ENCODE measurements at places on chromosomes 16 and 17.

DNA sequence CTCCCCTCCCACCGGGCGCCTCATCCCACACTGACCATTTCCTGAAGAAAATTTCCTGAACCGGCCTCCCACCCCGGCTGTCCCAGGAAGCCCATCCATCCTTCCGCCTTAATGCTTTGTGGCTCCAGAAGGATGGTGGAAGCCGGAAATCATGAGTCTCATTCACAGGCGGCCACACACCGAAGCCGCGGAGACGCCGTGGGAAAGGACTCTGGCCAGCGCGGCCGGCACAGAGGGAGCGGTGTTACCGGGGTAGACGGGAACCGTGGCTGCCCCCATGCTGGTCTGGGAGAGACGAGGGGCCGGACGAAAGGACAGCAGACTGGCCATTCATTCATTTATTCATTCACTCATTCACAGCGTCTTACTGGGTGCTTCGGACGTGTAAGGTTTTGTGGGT is 326.8 kb downstream of the SEC14L1 start:
- DNase-seq = no peak

GRCh38 chr17:9339958-9340357 is 235.7 kb downstream of the STX8 start:
- no peak for DNase-seq

DNA sequence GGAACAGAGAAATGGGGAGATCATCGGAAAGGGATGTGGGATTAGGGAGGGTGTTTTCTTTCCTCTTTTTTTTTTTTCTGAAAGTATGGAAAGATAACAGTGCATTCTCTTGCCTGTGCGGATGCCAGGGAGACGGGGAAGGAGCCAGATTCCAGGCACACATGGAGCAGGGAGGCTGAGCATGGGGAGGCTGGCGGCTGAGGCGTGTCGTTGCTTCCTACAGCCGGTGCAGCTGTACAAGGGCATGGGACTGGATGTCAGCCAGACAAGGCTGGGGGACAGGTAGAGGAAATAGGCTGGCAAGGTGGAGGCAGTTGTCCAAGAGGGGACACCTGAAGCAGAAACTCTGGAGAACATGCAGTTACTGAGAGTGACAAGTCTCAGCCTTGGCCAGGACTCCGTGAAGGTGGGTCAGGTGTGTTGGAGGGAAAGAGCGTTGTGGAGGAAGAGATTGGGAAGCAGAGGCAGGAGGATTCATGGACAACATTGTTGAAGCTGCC is 16.6 kb upstream of the ADORA2B start:
- no peak for DNase-seq

DNA sequence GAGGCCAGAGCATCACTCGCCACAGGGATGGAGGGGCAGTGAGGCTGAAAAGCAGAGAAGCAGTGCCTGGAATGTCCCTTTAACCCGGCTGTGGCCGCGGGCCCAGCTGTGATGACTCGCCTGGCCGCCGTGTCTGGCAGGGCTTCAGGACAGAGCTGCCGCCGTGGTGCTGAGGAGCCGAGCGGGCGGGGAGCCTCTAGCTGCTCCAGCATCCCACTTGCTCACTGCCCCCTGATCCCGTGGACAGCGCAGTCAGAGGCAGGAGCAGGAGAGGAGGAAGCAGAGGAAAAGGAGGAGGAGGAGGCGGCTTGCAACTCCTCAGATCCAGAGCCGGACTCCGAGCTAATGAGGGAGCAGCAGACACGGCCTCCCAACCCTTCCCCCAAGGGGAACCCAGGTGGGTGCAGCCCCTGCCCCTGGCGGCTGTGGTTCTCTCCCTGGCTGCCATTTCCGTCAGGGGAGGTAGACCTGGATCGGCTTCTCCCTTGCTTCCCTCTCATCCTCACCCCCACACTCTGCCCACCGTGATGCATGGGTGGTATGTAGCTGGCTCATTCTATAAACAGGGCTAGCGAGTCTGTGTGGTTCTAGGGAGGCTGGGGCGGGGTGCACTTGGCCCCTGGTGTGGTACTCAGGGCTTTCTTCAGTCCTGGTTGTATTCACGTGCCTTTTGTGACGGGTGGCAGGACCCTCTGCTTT is 165.7 kb downstream of the CMIP start:
- DNase-seq = peak; percentile 73

DNA sequence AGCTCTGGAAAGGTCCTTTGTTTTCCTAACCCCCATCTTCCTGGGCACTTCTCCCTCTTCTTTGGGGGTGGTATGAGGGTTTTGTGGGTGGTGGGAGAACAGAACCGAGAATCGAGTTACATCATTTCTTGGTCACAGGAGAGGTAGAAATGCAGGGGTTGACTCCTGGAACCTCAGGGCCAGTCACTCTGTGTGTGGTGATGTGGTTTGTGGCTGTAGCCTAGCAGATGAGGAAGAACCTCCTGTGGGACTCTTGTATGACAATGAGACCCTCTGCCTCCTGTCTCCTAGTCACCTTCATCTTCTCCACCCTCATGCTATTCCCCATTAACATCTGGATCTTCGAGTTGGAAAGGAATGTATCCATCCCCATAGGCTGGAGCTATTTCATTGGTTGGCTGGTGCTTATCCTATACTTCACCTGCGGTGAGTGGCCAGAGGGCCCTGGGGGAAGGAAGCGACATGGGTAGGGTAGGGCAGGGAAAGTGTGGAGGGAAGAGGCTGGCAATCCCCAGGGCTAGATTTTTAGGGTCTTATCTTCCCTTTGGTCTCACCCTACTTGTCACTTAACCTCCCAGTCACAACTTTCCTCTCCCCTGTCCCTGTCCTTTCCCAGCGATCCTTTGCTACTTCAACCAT is 5.5 kb downstream of the ODF4 start:
- no peak for DNase-seq

DNA sequence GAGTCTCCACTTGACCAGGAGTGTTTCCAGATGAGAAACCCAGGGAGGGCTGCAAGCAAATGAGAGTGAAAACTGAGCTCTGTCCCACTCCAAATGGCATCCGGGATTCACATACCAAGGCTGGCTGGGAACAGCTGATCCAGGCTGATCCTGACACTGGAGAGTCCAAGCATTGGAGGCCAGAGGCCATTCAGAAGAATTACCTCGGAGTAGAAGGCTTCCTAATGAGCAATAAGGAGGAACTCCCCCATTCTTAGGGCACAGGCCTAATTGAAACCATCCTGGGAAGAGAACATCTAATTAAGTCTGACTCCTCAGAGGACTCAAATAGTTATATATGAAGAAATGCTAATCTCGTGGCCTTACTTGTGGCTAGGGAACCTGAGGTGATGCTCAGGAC is 142.8 kb downstream of the PRKCA start:
- DNase-seq = no peak

All from upper lobe of right lung (tissue), 1 donor.